ENCODE measurements at places on chromosomes 7 and 10.

- DNase-seq, result no peak
Observed at GRCh38 chr10:96789571-96790108, 42.5 kb upstream of the LCOR start.

- DNase-seq, result no peak
Observed at GRCh38 chr7:116984917-116985316, 31.6 kb downstream of the ST7 start.

DNA sequence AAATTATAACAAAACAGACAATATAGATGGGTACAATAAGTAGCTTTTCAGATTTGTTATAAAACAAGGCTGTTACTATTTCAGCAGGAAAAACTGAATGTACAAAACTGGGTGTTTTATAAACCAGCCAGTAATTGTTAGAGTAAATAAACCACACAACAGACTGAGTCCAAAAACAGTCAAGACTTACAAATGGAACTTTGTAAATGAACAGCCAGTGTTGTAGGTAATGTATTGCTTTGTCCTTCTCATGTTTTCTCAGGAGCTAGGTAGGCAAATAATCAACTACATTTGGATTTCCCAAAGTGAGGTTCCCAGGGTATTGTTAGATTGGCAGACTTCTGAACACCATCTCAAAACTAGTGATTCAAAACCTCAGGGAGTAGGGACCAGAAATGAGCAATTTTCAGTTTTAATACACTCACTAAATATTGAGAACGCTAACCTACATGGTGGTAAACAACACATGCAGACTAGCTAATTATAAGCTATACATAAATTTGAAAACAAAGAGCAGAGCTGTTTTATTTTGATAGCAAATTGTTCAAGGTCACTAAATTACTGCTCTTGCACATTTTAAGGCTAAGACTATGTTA, 36.2 kb downstream of the HERPUD2 start:
- no peak for DNase-seq

DNA sequence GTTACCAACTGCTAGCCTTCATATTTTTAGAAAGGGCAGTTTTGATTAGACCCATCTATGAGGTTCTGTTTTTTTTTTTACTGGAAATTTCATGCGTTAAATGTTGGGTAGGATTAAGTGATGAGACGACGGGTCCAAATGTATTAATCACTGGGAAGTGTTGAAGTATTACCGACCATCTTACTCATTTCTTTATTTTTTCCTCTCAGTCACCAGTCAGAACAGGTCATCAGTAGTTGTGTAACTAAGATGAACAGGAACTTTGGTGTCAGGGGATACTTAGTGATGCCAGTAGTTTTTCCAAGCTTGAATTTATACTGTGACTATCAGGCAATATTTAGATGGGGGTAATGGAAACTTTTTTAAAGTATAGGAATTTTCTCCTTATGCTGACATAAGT, 14.2 kb downstream of the TFAM start:
- no peak for DNase-seq

GRCh38 chr7:135001390-135002165, 15.3 kb downstream of the AGBL3 start:
- no peak for DNase-seq

DNA sequence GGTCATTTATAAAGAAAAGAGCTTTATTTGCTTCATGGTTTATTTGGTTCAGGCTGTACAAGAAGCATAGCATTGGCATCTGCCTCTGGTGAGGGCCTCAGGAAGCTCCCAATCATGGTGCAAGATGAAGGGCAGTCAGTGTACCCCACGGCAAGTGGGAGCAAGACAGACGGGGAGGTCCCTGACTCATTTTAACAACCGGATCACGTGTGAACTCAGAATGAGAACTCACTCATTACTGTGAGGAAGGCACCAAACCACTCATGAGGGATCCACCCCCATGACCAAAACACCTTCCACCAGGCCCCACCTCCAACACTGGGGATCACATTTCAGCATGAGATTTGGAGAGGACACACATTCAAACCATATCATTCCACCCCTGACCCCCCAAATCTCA, 15.7 kb upstream of the CRYGN start:
- no peak for DNase-seq

GRCh38 chr10:13880760-13881159, 294.0 kb downstream of the PRPF18 start:
- no peak for DNase-seq

Data from T-helper 17 cell (primary cell).